ENCODE measurements at places on chromosomes 16 and 17.

- DNase-seq: no peak
Observed at GRCh38 chr17:633641-634101, 81.0 kb downstream of the VPS53 start.

GRCh38 chr16:9225527-9226316, 134.3 kb downstream of the HAPSTR1 start:
- DNase-seq: peak; percentile 21

DNA sequence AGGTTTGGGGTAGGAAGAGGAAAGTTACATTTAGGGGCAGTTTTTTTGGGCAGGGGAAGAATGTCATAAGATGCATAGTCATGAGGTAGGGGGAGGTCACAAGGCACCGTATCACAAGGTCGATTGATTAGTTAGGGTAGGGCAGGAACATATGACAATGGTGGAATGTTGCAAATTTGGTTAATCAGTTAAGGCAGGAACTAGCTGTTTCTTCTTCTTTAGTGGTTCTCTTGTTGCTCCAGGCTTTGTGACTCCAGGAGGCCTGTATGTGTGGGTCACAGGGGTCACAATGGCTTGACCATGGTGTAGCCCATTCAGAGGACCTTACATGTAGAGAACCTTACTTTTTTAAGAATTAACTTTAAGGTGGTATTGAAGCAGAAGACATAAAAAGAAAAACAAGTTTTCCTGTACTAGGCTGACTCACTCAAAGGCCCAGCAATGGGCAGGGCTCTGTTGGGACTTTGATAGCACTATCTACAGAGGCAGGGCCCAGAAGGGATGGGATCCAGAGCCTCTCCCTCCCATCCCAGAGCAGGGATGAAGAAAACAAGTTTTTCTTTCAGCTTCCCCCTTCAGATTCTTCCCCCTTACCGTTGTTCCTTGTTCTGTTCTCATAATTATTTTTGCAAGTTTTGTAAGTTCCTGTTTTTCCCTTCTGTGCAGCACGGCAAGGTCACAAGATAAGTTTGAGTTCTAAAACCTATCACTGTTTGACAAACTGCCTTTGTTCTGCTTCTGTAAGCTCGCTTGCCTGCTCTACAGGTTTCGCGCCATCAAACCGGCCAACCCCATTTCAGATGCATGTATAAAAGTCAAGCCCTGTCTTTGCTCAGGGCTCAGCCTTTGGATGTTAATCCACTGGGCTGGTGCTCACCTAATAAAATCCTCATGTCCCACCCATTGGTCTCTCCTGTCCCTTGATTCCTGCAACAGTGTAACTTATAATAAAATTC, 45.8 kb upstream of the ATF7IP2 start:
- no peak for DNase-seq

- no peak for DNase-seq
Observed at GRCh38 chr17:4276514-4276913, 12.7 kb upstream of the ANKFY1 start.

DNA sequence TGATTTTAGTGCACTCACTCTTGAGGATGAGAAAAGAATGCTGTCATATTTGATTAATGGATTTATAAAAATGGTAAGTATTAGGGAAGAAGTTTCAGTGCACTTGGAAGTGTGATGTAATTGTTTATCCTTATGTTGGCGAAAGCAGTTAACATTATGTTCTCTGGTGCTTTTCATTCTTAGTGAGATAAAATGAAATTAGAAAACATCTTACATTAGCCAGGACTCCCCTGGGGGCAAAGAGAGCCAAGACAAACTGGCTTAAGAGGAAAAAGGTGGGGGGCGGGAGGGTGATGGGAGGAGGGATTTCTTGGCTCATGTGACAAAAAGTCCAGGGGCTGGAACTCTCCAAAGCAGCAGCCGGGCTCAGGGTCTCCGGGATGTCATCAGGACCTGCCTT, 73.2 kb downstream of the KNOP1 start:
- no peak for DNase-seq

DNA sequence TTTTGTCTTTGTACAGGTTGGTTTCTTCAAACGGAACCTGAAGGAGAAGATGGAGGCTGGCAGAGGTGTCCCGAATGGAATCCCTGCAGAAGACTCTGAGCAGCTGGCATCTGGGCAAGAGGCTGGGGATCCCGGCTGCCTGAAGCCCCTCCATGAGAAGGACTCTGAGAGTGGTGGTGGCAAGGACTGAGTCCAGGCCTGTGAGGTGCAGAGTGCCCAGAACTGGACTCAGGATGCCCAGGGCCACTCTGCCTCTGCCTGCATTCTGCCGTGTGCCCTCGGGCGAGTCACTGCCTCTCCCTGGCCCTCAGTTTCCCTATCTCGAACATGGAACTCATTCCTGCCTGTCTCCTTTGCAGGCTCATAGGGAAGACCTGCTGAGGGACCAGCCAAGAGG, 4.9 kb downstream of the ZNF768 start:
- no peak for DNase-seq

- peak; percentile 54 for DNase-seq
Observed at GRCh38 chr16:57651344-57652333, 16.5 kb upstream of the ADGRG3 start.

DNA sequence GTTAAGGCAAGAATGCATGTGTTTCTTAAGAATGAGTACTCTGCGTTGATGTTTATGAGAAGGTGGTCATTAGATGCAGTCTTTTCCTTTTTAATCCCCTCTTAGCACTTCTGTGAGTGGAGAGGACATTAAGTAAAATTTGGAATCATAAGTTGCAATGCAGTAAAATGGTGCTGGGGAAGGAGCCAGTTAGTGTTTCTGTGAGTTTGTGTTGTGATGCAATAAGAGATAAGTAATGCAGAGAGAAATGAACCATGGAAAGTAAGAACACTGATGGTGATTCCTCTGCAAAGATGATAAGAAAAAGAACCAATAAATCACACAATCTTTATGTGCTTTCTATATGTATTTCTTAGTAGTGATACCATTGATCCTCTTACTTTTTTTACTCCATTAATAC, 20.0 kb downstream of the ABHD15 start:
- DNase-seq: no peak

- DNase-seq: no peak
Observed at GRCh38 chr16:23857881-23858269, 22.1 kb downstream of the PRKCB start.

GRCh38 chr16:53123747-53124146, 69.0 kb downstream of the CHD9 start:
- DNase-seq: no peak

GRCh38 chr17:64005734-64006167, 7.6 kb downstream of the PRR29 start:
- no peak for DNase-seq

DNA sequence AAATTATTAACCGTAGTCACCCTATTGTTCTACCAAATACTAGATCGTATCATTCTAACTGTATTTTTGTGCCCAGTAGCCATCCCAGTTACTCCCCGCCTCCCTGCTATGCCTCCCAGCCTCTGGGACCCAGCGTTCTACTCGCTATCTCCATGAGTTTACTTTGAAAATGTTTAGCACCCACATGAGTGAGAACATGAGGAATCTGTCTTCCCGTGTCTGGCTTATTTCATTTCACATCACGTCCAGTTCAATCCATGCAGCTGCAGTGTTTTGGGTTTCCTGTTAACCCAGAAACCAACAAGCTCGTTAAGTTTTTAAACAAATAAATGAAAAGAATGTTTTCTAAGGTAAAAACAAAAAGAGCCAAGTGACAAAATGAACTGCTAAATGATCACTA, 82.1 kb downstream of the VPS53 start:
- no peak for DNase-seq

DNA sequence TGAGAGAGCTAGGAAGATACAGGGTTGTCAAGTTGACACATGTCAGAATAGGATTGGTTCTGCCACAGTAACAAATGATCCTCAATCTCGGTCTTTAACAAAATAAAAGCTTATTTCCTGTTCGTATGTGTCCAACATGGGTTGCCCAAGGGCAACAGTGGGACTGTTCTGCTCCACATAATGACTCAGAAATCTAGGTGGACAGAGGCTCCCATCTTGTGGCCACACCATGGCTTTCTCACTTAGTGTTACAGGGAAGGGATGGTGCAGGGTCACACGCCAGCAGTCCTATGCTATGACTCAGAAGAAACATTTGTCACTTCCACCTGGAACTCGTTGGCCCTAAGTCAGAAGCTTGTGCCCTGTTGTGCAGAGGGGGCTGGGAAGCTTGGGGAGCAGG, 364.9 kb downstream of the SNX29 start:
- no peak for DNase-seq

DNA sequence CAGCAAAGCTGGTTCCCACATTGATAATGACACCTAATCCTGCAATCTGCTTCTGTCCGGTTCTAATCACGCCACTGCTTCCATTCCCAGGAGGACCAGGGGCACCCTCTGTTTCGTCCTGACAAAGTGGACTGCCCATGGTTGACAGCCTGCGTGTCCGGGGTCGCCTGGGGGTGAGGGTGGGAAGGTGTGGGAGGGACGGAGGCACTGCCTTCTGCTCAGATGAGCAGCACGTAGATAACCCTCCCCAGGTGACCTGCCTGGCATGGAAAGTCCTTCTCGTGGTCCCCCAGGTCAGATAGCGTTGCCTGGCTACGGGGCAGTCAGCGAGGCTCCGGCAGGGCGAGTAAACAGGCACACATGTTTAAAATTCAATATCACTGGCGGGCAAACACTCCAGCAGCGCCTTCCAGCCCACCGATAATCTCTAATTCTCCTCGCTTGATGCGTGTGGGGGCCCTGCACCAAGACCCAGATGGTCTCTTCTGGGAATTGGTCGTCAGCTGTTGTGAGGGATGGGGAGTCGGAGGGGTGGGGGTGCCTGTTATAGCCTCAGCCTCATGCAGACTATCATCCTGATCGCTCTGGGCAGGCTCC, 132.2 kb downstream of the RAP1GAP2 start:
- no peak for DNase-seq

GRCh38 chr17:35214192-35214591, 20.0 kb upstream of the SLC35G3 start:
- DNase-seq: peak; percentile 85

- DNase-seq: peak; percentile 17
Observed at GRCh38 chr16:29862383-29862883, 593 bp downstream of the CDIPT start.

- DNase-seq: no peak
Observed at GRCh38 chr17:7439462-7440112, at the start of gene FGF11. TSS of gene FGF11 (plus strand) at chr17:7439512. CDS start at chr17:7439621, 109 bp downstream.

Measured in activated CD4-positive, alpha-beta T cell treated with anti-CD3 and anti-CD28 coated beads, Interleukin-2, Interleukin-6, amounts not matched to agents 100 ng/mL and 50 ng/mL, durations not matched to agents 16 hours and 8 hours (primary cell).